ENCODE measurements at places on chromosomes 7 and 10. TPM values are rescaled to one million over a fixed set of nuclear protein-coding genes. Genes with fewer than 3 reads are reported as not detected.

DNA sequence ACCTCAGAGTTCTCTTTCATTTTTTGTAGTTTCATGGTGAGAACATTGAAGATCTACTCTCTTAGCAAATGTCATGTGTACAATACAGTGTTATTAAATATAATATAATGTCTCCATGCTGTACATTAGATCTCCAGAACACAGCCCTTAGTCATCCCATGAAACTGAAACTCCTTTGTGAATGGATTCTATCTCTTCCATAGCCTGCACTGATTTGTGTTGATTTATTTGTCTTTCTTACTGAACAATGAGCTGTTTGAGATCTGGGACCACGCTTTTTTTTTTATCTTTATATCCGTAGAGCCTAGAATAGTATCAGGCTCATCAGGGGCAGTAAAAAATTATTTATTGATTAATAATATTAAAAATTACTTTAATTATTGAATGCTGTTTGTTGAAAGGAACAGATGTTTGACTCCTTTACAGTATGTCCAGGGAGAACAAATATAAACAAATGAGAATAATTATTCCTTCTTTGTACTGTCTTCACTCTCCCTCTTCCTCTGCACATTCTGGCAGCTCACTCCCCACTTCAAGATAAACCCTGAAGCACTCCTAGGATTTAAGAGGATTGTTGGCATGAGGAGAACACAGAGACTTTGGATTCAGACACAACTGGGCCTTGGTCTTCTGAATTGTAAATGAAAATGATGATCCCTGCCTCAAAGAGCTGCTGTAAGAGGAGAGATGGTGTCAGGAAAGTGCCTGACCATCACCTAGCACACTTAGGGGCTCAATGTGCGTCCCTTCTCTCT, 81.6 kb upstream of the MSRB2 start:
- DNase-seq, result no peak

- no peak for DNase-seq
These were observed 80.0 kb downstream of the ATXN7L1 start for GRCh38 chr7:105796365-105796764.

GRCh38 chr7:116952635-116953371, 498 bp upstream of the ST7 start:
- DNase-seq, result no peak

DNA sequence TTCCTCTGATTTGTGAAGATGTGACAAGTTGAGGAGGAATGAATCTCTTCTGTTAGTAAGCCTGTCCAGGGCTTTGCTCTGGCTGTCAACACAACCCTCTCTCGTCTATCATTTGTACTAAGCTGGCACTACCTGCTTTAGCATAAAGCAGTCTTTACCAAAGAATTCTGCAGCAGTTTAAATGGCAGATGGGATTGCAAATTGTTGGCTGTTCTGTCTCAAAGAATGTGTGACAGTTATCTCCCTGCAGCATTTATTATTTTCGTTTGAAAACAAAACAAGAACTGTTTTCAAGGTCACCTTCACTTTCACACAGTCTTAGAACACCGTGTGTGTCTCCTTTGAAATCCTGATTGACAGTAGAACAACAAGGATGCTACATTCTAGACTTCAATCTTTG, 4.8 kb upstream of the LAMB1 start:
- no peak for DNase-seq

DNA sequence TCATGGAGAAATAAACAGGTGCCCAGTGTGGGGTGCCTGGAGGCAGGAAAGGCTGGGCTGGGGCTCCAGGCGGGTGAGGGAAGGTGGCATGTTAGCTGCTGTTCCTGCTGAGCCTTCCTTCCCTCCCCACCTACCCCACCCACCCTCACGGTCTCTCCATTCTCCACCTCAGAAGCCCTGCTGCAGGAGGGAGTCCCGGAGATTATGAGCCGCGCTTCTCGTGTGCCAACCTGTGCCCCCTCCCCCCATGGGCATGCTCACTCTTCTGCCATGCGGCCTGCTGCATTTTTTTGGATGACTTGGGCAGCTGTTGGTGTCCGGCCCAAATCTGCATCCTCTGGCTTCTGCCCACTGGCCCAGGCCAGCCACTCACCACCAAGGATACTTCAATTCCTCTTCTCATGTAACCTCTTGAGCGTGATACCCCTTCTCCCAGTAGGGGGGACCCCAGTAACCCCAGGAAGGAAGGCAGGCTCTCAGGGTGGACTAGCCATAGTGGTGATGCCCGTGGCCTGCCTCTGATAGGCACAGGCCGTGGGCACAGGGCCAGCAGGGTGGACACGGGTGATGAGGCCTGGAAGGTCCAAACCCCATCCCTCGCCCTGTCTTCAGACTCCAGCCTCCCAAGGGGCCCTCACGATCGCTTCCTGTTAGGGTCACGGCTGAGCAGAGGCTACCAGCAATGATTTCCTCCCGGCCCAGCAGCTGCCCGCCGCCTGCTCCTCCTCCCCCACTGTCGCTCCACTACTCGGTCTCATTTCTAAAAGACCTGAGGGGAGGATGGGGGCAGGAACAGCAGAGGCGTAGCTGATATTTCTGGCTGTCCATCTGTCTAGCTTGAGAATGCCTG, 27.8 kb downstream of the UNC5B start:
- no peak for DNase-seq

DNA sequence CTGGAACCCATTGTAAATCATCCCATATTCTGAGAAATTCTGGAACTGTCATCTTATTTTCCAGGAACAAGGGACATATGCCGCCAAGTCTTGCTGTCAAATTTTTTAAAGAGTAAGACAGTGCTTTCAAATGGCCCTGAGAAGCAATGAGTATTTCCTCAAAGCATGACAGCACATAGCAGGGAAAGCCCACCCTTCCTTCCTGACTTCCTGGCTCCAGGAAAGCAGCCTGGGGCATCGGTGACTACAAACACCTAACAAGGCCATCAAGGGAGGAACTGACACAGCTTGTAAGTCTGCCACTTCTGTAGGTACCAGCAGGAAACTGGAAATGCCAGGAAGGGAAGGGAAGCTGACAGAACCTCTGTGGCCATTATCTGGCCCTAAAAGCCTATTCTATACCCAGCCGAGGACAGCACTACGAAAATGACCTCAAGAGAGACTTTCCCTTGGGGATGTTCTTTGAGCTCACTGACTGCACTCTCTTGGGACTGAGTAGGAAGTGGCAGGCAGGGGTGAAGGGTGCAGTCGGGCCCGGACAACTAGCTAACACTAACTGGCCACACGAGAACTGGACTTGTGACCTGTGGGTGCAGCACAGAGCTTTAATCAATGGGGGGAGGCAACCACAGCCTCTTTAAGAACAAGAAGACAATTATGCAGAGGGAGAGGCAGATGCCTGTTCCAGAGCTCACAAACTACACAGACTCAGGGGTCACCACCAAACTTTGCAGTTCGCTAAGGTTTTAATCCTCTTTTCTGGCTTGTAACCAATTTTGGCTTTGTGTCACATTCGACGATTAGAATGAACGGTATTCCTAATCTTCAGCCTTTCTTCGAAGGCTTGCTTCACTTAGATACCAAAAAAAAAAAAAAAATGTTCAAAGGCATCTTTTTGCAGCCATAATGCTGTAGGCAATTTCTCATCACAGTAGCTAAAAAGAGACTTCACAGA, 52.0 kb downstream of the GRB10 start:
- DNase-seq, result no peak

DNA sequence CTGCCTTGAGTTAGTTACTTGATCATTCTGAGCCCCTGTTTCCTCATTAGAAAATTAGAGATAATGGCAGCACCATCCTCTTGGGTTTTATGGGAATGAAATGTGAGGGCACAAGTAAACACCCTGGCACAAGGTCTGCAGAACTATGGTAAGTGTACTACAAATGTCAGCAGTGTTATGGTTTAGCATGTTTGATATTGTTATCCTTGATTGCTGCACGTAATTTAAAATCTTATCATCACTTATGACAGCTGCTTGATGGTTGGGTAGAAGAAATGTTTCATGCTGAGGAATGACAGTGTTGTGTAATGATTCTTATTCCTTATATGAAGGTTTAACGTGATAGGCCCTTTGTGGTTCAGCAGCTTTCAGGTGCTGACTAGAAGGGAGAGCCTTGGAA, 134.3 kb downstream of the KAT6B start:
- DNase-seq, result no peak

DNA sequence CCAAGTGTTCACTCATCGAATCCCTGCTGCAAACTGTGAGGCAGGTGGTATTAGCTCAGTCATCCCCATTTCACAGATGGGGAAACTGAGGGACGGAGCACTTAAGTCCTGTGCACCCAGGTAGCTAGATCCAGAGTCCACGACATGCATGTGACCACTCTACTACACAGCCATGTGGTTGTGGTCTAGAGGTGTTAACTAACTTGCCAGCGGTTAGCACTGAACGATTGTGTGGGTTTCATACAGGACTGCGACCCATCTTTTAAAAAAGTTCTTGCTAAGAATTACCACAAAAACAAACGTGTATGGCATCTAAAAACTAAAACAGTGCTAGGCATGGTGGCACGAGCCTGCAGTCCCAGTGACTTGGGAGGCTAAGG, 16.1 kb upstream of the ABCC2 start:
- no peak for DNase-seq

DNA sequence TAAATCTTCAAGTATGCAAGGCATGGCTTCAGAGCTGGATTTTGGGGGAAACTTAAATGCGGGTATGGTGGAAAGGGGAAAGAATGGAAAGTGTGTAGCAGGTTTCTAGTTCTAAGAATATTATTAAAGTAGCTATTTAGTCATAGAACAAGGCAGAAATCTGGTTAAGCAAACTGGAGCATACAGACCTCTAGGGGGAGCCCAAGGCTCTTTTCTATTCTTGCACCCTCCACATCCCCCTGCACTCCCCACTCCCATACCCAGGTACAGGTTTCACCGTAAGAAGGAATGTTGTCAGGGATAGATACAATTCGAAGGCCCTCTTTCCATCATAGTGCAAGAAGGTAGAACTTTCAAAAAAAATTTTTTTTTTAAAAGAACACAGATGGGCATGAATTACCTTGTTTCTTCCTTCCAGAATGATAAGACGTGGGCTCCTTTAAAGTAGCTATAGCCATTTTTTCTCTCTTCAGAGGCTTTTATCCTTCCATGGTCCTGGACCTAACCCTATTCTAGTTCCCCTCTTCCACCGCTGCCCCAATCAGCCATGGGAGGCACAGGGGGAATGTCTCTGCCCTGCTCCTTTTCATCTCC, 41.5 kb upstream of the SMIM30 start:
- peak; percentile 3 for DNase-seq

DNA sequence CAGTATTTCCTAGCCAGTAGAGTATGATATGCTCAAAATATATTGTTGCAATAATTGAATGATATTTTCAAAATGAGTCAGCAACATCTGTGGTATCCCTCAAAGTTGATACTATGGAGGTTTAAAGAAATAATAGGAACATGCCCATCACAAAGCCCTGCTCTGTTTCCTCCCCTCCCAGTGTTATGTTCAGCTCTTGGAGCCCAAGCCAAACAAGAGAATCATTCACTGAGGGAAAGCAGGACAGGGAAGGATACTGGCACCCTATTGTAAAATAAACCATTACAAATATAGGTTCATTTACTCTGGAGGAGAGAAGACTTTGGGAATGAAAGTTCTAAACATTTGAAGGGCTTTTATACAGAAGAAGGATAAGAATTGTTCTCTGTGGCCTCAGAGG, 37.6 kb downstream of the SORCS3 start:
- no peak for DNase-seq

DNA sequence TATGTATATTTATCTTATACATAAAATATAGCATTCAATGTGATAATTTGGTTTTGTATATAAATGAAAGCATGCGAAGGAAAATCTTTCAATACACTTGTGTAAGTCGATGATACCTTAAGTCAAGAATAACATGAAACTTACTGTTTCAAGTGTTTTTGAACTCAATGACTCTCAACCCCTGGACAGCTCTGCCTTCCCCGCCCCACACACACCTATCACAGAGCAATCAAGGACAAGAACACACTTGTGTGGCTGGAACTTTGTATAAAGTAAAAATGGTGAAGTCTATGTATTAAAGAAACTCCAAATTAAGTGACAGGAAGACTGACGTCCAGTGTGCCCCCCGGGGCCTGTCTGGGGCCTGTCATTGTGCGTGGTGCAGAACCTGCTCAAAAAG, 478.6 kb upstream of the AKR1E2 start:
- DNase-seq, result no peak

GRCh38 chr10:120077707-120078492, 185.4 kb downstream of the SEC23IP start:
- DNase-seq, result no peak

- no peak for DNase-seq
These were observed 1351.9 kb downstream of the REEP3 start for GRCh38 chr10:64873088-64873487.

GRCh38 chr7:149599636-149600206, 102.1 kb upstream of the ZNF746 start:
- no peak for DNase-seq

DNA sequence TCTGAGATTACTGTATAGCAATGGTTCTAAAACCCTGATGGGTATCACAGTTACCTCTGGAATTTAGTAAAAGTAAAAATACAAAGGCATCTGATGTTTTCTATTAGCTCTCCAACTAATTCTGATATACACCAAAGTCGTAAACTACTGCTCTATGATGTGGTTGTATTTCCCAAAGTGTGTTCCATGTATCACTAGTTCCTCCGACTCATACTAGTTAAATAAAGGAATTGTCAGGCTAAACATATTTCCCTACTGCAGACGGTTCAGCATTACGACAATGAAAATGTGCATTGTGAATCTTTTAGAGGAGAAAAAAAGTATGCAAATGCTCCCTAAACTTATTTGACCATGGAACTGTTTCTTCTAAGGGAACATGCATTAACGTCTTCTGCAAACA, 38.9 kb downstream of the ZNF365 start:
- DNase-seq, result no peak

DNA sequence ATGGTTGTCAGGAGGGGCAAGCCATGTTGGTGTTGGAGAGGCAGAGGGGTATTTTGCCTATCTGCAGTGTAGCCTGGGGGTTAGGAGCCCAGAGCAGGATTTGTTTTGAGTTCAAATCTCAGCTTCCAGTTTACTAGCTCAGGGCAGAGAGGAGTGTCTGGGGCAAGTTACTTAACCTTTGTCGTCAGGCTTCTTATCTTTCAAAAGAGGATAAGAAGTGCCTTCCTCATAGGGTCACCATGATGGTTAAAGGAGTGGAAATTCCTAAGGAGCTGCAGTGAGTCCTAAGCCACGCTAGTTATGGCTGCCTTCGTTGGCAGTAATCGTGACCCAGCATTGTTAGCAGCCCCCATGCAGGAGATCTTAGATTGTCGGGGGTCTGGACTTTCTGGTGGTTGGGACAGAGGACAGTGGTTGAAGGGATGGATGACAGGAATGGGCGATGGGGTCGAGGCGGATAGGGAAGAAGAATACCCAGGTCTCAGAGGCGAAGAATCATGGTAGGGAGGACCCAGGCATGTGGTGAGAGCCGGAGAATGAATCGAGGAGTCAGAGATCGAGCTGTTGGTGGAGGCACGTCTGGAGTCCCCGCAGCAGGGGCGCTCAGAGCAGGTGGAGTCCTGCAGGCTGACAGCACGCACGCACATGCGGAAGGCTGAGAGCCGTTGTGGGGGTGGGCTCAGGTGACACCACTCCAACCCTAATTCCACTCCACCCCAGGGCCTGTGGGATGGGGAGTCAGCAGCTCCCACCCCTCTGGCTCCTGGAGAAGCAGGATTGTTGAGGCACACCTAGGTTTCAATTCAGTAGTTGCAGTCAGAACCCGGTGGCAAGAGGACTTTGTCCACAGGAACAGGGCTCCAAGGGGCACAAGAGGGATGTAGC, 11.6 kb downstream of the ADCK2 start:
- no peak for DNase-seq

GRCh38 chr7:137835486-137836112, 11.2 kb downstream of the DGKI start:
- no peak for DNase-seq

Gene DLX5
- not detected for polyA plus RNA-seq

Gene PPP2R2D
- 27.9 TPM for polyA plus RNA-seq

Gene C7orf33
- not detected for polyA plus RNA-seq

Gene ATOH7
- not detected for polyA plus RNA-seq

Gene BLNK
- not detected for polyA plus RNA-seq

All from AG04450 (cell line).